Activated effector memory CD4-positive, alpha-beta T cell treated with anti-CD3 and anti-CD28 coated beads, Interleukin-2, amount 50 U/mL, for 16 hours (primary cell): ENCODE measurements at places on chromosomes 13 and 19.

DNA sequence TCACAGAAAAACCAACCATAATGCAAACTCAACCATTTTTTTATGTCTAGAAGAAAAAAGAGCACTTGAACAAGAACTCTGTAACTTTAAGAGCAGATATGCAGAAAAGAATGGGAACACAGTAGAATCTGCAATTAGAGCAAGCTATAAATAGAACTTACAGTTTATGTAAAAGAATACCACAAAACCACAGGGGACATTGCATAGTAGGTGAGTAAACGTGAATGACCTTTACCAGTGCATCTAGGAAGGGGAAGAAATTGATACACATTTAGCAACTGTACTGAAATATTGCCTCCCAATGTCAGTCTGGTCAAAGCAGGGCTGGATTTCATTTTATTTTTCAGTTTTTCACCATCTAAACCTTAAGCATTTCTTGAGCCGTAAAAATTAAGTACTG, 242.2 kb upstream of the EDNRB start:
- no peak for DNase-seq

GRCh38 chr13:77859450-77859849, 59.2 kb downstream of the EDNRB start:
- DNase-seq = no peak

GRCh38 chr13:49693191-49693733, 2.0 kb upstream of the EBPL start:
- no peak for DNase-seq

DNA sequence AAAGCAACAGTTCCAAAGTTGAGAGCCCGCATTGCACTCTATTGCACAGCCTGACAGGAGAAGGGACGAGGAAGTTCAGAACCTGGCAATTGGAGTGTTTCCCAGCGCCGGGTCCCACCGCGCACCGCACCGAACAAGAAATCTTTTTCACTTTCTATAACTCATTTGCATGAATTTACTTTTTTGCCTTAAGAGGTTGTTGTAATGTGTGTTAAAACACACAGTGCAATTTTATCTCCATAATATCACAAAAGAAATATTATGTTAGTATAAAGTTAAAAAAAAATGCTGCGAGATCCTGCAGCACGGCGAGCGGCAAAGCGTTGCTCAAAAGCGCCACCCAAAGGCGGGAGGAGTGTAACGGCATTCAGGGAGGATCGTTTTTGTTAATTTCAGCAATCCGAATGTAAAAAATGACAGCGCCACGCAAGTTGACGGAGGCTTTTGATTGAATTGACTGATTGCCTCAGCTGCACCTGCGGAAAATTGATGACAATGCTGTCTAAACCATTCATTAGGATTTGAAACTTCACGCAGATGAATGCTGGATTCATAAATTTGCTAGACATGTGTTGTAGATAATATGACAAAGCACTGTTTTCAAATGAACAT, 303.6 kb upstream of the ZNF507 start:
- DNase-seq = no peak

DNA sequence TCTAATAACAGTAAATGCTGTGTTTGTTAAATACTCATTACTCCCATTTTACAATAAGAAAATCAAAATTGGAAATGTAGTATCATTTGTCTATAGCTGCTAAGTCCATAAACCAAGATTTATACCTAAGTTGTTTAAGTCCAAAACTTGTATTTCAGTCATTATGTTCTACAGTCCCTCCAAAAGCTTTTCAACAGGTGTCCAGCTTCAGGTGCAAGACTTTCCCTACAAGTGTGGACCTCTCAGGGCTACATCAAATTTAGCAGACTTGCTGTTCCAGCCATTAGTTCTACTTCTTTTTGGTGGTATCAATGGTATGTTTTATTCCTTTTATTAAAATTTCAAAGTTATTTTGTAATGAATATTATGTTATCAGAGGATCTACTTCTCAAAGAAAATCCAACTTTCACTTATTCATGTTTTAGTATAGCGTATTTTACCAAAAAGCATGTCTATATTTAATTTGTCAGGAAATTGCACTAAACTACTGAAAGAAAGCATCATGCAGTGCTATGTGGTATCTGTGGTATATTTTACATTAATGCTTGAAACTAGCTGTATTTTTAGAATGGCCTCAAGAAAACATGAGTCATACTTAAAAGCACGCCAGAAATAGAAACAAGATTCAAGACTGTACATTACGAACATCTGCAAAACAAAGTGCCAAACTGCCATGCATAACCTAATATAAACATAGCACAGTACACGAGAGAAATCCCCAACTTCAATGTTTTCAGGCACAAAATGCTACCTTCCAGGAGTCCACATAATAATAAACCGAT, 44.5 kb downstream of the VWA8 start:
- no peak for DNase-seq

GRCh38 chr19:14377883-14378328, 3.3 kb upstream of the ADGRE5 start:
- no peak for DNase-seq

- DNase-seq = no peak
Observed at GRCh38 chr13:45702088-45702487, at the start of gene CBY2. TSS of gene CBY2 (plus strand) at chr13:45702320. CDS start at chr13:45702391, 71 bp downstream.

- no peak for DNase-seq
Observed at GRCh38 chr13:73141292-73141771, 82.5 kb downstream of the KLF5 start.

DNA sequence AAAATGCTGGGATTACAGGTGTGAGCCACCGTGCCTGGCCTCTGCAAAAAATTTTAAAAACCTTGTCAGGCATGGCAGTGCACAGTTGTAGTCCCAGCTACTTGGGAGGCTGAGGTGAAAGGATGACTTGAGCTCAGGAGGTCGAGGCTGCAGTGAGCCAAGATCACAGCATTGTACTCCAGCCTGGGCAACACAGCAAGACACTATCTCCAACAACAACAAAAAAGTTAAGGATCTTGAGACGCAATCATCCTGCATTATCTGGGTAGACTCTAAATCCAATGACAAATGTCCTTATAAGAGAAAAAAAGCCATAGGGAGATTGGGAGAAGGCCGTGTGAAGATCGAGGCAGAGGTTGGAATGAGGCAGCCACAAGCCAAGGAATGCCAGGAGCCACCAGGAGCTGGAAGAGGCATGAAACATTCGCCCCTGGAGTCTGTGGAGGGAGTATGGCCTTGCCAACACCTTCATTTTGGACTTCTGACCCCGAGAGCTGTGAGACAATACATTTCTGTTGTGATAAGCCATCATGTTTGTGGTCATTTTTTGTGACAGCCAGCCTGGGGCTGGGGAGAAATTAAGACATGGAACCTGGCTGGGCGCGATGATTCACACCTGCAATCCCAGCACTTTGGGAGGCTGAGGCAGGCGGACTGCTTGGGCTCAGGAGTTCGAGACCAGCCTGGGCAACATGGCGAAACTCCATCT, 5.1 kb upstream of the CA11 start:
- DNase-seq = no peak

- no peak for DNase-seq
Observed at GRCh38 chr19:38022791-38023670, 116.0 kb downstream of the SIPA1L3 start.

- no peak for DNase-seq
Observed at GRCh38 chr19:41930926-41931592, 2.8 kb upstream of the ERFL start.

DNA sequence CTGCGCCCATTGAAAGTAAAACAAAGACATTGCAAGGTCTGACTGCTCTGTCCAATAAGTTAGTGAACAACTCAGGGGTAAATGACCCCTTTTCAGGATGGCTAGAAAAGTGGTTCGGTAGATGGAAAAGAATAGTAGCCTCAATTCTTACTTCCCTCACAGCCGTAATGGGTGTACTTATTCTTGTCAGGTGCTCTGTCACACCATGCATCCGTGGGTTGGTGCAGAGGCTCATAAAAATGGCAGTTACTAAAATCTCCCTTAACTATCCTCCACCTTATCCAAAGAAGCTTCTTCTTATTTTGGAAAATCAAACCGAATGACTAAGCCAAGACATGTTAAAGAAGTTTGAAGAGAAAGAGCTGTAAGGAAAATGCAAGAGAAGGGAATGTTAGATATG, 31.4 kb upstream of the ZNF83 start:
- no peak for DNase-seq

GRCh38 chr13:92657565-92657964, 569.0 kb upstream of the GPC6 start:
- DNase-seq = no peak

DNA sequence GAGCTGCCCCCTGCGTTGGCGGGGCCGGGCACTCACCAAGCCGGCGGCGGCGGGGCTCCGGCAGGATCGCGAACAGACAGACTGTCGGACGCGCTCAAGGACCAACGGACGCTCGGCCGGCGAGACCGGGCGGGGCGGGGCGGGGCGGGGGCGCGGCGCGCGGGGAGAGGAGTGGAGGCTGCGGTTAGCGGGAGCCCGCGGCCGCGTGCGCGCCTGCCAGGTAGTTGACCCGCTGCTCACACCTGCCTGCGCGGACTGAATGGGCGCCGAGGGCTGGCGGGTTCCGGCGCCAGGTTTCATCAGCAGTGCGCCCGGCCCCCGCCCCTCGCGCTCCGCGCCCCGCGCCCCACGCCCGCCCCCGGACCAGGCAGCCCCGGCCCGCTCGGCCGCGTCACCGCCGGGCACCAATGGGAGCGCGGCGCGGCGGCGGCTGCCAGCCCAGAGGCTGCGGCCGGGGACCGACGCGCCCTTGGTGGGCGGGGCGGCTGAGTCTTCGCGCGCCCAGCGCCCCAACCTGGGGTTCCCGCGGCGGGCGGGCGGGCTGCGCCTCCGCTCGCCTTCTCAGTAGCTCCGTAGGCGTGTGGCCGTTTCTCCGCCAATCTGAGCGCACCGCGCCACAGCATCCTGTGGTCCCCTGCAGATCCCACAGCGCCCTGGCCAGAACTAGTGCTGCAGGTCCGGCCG, at the start of gene SLC7A1:
SLC7A1 (minus strand) TSS at position 309 of the 684 bp plus-strand sequence. CDS start 59,500 bp downstream, outside the sequence.
- DNase-seq = peak; percentile 94

GRCh38 chr13:95902741-95903140, 150.5 kb downstream of the UGGT2 start:
- DNase-seq = no peak

DNA sequence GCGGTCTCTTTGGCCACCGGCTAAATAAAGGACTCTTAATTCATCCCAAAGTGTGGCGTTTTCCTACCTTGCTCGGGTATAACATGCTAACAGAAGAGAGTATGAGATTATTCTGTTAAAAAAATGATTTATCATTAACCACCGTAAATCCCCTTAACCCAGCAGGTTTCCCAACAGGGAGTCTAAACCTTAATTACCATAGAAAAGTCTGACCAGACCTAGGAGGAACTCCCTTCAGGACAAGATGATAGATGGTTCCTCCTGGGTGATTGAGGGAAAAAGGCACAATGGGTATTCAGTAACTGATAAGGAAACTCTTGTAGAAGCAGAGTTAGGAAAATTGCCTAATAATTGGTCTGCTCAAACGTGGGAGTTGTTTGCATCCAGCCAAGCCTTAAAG, 193.7 kb downstream of the ZNF737 start:
- no peak for DNase-seq

DNA sequence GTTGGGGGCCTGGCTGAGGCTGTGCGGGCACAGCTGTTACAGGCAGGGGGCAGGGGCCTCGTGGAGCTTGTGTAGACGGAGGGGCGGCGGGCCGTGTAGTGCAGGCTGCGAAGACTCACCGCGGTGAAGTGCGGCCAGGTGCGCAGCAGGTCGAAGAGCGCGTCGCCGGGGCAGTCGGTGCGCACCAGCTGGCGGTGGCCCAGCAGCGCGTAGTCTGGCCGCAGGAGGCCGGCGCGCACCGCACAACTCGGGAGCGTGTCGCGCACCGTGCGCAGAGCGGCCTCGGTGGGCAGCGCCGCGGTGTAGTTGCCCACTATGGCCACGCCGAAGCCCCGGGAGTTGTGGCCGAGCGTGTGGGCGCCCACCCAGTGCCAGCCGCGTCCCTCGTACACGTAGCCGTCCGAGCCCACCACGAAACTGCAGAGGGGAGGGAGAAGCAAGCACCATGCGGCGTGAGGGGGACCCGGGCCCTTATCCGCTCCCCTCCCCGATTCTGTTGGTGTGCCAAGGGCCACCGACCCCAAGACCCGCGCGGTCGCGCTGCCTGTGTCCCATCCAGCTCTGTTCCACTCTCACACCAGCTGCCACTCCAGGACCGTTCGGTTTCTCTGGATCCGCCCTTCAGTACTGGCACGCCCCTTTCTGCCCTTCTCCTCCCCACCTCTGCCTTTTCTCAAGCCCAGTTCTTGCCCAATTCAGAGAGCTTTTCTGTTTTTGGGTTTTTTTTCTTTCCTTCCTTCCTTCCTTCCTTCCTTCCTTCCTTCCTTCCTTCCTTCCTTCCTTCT, 5.4 kb upstream of the RASAL3 start:
- DNase-seq = peak; percentile 73

DNA sequence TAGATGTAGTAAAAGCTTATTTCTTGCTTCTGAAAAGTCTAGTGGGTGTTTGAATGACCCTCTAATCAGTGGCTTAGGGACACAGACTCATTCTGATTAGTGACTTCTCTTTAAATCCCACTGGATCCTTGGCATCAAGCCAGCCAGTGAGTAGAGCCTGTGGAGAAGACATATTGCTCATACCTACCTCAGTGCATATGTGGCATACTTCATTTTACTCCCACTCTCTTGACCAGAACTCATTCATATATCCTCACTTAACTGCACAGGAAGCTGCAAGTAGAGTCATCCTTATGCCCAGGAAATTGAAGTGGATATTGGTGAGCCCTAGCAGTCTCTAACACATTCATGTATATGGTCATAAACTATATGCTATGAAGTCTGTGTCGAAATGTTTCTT, 148.3 kb downstream of the PDS5B start:
- no peak for DNase-seq

- peak; percentile 69 for DNase-seq
Observed at GRCh38 chr19:19342086-19343015, 21.7 kb downstream of the MAU2 start.

- no peak for DNase-seq
Observed at GRCh38 chr19:8705742-8706141, 7.1 kb upstream of the ACTL9 start.

- no peak for DNase-seq
Observed at GRCh38 chr13:19781526-19781925, 1.2 kb downstream of the PSPC1 start.

- DNase-seq = no peak
Observed at GRCh38 chr19:49887665-49888509, 8.8 kb downstream of the IL4I1 start.

- no peak for DNase-seq
Observed at GRCh38 chr13:50415428-50415827, 400.2 kb downstream of the KCNRG start.

DNA sequence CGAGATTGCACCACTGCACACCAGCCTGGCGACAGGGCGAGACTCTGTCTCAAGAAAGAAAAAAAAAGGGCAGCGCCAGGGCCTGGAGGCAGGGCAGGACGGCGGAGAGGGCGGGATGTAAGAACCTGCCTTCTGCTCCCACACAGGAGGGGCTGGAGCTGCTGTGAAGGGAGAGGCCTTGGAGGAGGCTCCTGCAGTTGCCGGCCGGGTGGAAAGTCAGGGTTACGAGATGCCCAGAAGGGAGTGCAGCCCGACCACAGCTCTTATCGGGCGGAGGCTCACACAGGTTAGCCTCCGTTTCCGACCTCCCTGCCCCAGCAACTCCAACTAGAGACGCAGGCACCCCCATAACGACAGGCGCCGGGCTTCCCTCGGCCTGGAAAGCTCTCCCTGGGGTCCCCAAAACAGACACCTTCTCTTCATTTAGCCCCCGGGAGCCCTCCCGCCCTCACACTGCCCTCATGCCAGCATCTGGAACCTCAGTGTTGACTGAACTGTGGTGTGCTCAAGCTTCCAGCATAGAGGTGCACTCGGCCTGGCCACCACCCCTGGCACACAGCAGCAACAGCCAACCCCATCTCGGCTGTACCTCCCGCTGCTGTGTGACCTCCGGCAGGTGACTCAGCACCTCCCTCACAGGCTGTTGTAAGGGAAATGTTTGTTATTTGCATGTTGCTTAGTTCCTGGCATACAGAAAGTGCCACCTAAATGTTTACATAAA, 1.4 kb downstream of the PLPP2 start:
- DNase-seq = peak; percentile 76
